ENCODE measurements at places on chromosomes 2 and 18.

- DNase-seq = no peak
Observed at GRCh38 chr2:191245869-191246531, 796 bp downstream of the MYO1B start.

DNA sequence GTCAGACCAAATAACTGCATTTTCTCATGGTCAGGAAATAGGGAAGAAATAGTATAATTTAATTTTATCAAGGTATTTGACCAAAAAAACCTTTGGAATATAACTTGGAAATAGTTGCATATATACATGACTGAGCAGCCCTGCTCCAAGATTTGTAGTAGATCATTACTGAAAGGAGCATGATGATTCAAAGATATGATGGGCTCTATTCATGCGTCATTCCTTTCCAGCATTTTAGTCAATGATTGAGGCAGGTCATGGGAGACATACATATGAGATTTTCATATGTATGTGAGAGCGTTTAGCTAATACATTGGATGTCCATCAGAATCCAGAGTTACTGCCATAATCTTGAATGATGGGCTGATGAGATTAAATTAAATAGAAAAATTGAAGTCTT, 74.5 kb downstream of the CAB39 start:
- DNase-seq = no peak

DNA sequence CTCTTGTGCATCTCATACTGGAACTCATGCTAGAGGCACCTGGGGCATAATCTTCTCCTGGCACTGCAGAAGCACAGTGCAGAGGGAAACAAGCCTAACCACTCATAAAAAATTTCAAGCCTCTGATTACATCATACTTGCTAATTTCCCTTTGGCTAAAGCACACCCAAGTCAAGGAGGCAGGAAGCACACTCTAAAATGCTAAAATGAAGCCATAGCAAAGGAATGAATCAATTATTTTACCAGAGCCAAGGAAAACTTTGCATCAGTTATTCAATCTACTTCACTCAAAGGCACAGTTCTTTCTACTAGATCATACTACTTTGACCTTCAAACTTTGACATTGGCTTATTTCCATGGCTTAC, 79.6 kb upstream of the SPOPL start:
- DNase-seq = no peak

GRCh38 chr2:173204316-173204715, 128.7 kb downstream of the MAP3K20 start:
- no peak for DNase-seq

- DNase-seq = no peak
Observed at GRCh38 chr2:141586985-141587384, 543.8 kb downstream of the LRP1B start.

- DNase-seq = no peak
Observed at GRCh38 chr18:76265497-76266235, 229.4 kb downstream of the ZNF516 start.

DNA sequence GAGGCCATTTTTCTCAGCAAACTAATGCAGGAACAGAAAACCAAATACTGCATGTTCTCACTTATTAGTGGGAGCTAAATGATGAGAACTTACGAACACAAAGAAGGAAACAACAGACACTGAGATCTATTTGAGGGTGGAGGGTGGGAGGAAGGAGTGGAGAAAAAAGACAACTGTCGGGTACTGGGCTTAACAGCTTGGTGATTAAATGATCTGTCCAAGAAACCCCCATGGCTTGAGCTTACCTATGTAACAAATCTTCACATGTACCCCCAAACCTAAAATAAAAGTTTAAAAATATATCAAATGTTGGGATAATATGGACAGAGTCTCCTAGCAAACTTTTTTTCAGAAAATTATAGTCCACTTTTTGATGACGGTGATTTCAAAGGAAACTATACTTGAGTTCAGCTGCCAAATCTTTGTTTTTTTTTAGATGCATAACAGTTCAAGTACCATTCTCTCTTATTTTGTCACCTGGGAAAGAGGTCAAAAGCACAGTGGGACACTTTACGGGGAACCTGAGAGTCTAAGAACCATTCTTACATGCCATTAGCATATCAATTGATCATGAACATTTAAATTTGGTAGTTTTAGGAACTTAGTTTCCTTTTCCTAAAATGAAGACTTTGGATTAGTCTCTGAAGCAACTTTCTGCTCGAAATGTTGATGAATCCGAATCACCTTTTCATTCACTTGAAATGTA, 835.0 kb downstream of the NRXN1 start:
- no peak for DNase-seq

DNA sequence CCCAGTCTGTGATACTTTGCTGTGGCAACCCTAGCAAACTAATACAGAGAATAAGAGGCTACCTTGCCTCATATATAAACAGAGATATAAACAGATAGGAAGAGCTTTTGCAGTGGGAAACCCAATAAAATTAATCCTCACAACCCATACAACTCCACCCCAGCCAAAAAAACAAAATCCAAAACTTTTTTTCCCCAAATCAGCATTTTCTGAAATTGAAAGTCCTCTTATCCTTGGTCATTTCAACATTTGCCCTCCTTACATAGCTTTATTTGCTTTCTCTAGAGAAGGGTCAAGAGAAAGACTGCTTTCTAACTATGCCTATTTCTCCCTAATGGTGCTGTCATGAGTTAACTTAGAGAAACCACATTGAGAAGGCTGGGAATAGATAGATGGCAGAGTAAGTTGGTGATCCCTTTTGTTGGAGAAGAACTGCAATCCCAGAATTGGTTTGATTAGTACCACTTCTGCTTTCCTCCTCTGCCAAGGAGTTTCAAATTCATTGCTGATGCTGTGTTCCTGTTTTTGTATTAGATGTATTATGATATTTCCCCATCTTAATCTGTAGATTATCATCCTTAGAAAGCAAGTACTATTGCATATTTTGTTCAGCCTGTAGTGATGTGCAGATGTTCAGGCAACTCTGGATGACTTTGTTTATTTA, 76.5 kb upstream of the B3GNT2 start:
- no peak for DNase-seq

DNA sequence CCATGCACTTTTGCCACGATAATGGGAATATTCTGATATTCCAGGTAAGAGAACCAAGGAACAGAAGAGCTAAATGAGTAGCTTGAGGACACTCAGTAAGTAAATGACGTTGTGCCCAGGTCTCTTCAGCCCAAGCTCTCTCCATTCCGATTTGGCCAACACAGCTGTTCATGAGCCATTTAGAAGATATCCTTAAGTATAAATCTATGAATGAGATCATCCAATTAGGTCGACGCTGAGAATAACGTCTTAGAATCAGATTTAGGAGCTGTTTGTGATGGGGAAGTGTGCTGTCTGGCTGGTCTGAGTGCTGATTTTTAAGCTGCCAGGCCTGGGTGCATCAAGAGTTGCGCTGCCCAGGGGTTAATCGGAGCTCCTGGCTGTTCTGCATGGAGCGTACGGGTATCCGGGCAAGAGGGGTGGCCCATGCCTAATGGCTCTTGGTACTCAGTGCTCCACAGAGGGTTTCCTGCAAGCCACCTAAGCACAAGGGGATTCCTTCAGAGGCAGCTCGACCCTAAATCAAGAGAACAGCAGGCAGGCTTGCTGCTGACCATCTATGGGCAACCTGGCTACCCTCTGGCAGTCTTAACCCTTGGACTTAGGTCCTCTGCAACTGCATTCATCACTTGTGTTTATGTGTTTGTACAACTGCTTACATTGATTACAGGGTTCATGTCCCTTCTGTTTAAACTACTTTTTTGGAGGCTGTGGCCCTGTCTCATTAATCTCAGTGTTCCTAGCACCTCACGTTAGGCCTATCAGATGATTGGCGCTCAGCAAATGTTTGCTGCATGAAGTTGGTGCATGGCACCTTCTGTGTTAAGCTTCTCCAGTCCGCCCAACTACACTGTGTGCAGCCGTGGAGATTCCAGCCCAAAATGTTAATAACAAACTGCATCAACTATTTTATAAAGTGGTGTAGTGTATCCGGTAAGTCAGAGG, 31.9 kb downstream of the SOX11 start:
- no peak for DNase-seq

GRCh38 chr2:152740743-152741328, 22.4 kb downstream of the ARL6IP6 start:
- DNase-seq = no peak

DNA sequence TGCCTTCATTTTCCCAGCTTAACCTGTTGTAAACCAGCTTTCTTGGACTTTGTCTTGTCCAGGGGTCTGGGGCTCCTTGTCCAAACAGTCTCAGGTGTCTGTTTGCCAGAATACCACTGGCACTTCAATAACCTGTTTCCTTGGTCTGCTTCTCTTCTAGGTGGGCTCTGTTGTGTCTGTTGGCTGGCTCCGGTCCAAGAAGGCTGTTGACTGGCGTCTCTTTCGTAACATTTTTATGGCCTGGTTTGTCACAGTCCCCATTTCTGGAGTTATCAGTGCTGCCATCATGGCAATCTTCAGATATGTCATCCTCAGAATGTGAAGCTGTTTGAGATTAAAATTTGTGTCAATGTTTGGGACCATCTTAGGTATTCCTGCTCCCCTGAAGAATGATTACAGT, 17.0 kb downstream of the SLC20A1 start:
- DNase-seq = no peak

DNA sequence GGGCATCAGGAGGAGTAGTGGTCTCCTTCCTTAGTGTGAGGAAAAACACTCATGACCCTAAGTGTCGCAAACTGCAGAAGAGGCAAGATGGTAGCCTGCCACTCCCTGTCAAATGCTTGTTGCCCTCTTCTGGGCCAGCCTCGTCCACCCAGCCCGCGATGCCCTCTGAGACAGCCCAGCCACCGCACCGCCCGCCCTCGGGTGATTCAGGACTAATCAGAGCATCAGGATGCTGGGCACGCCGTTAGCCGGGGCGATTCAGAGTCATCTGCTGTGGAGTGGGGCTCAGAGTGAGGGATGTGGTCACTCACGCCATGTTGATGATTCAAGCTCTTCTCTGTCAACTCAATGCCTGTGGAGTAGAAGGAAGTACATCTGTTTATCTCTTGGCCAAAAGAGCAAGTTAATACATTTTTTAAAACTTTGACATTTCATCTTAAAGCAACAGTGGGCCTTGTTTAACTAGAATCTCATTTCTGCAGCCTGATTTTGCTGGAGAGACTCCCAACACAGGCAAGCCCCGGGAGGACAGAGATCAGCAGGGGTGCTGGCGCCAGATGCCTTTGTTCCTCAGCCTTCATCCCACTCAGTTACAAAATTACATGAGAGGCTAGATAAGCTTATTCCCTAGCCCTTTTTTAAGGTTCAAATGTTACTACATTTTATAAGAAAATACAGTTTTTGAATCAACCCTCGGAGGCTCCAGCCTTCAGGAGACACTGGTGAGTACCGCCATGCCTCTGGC, 79.0 kb downstream of the TMEM18 start:
- DNase-seq = no peak

- no peak for DNase-seq
Observed at GRCh38 chr2:75456111-75456510, 104.6 kb downstream of the EVA1A start.

GRCh38 chr2:217244815-217245214, 385.0 kb upstream of the TNP1 start:
- DNase-seq = no peak

GRCh38 chr18:34550902-34551301, 159.2 kb upstream of the DTNA start:
- DNase-seq = no peak

GRCh38 chr2:215205787-215206186, 67.4 kb upstream of the ABCA12 start:
- no peak for DNase-seq

DNA sequence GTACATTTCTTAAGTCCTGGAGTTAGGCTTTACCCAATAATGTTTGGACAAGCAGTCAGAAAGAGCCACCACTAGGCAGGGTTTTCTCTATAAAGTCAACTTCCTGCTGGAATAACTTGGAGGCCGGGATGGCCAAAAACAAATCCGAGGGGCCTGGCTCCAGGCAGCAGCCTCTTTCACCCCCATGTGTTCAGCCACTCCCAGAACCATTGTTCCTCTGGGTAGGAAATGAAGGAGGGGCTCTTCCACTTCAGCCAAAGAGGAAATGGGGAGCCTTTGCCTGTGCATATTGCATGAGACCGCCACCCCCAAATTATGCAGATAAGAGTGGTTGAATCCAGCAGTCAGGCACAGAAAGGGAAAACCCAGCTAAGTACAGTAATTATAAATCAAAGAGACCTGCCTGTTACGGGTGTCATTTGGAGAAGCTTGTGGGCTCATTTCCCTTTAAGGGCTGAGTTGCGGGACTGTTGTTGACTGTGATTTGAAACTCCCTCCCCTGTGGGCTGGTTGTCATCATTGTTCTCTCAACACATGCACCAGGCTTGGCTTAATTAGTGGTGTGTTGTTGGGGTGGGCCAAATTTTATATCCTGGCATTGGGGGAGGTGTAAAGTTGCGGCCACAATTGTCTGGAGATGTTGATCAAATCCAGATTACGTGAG, 212.8 kb upstream of the SOX11 start:
- DNase-seq = no peak

Measured in head of caudate nucleus (tissue), 42 donors.